ENCODE measurements at places on chromosomes 7 and 10. TPM values are rescaled to one million over a fixed set of nuclear protein-coding genes. Genes with fewer than 3 reads are reported as not detected.

DNA sequence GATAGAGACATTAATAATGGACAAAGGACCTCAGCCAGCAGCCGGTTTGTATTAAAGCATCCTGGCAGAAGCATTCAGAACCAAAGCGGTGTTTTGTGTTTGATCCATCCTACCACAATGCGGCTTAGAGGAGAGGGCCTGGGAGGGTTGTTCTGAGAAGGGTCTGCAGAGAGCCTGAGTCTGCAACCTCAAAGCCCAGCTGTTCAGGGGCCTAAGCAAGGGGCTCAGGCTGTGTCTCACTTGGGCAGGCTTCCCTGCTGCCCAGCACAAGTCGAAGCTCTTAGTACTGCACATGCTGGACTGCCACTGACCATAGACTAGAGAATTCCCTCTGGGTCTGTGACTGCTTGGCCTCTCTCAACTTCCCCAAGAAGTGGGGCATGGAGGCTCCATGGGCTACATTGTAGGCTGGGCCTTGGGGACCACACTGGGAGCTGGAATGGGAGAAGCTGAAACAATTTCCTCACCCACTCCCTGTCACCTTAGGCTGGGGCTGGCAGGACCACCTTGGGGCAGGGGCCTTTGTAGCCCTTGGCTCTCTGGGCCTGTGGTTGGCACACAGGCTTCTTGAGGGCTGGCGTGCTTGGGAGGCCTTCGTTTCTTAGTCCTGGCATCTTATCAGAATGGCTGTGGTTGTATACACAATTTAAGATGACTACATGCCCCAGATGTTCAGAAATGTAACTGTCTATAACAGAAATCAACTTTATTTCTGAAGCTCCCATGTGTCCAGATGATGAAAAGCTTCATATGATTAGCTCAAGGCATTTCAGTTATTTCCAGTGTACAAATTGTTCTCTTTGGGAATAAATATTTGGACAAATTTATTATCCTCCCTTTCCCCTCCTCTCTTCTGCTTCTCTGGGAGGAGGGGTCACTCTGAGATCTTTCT is 44.5 kb downstream of the LRRC18 start:
- no peak for DNase-seq
- H3K27ac ChIP-seq, result no peak overlapping the region
- H3K4me1 ChIP-seq, result no peaks in the 10 kb centered on the region
- H3K4me3 ChIP-seq, result no peak overlapping the region
- no peaks in the 10 kb centered on the region for H3K36me3 ChIP-seq

GRCh38 chr10:69056129-69056528 is 31.8 kb upstream of the SRGN start:
- H3K4me3 ChIP-seq, result no peak overlapping the region
- H3K27ac ChIP-seq, result no peak overlapping the region

GRCh38 chr7:99707096-99707495 is 27.3 kb upstream of the CYP3A5 start:
- no peak overlapping the region for H3K4me3 ChIP-seq
- DNase-seq, result no peak
- H3K27ac ChIP-seq, result no peak overlapping the region
- peaks cover 22% of the 10 kb centered on the region for H3K27me3 ChIP-seq
- no peaks in the 10 kb centered on the region for H3K4me1 ChIP-seq

DNA sequence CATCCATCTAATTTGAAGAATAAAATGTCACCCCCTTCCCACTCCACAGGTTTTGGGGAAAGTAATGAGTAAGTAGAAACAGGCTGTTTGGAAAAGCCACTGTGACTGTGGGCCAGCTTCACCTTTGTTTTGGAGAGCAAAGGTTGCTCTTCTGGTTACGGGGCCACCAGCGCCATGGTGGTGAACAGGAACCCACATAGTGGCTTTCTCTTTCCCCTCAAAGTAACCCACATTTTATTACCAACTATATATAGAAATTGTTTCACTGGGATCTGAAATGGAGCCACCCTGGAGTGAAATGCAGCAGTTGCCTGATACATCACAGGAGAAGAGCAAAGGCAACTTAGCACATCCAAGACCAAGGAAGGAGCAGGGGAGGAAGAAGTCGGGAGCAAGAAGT is 112.3 kb upstream of the EFCAB10 start:
- no peak overlapping the region for H3K4me3 ChIP-seq
- no peak overlapping the region for H3K27ac ChIP-seq
- H3K27me3 ChIP-seq, result no peaks in the 10 kb centered on the region
- H3K4me1 ChIP-seq, result peaks cover 18% of the 10 kb centered on the region

GRCh38 chr10:43760514-43760913 is 111.8 kb upstream of the ZNF32 start:
- no peak for DNase-seq
- H3K27me3 ChIP-seq, result no peaks in the 10 kb centered on the region
- no peak overlapping the region for H3K4me3 ChIP-seq
- peaks cover 16% of the 10 kb centered on the region for H3K4me1 ChIP-seq

GRCh38 chr10:79502561-79503309 is 9.6 kb upstream of the EIF5AL1 start:
- H3K27ac ChIP-seq, result no peak overlapping the region
- no peaks in the 10 kb centered on the region for H3K36me3 ChIP-seq
- peaks cover 26% of the 10 kb centered on the region for H3K4me1 ChIP-seq
- H3K27me3 ChIP-seq, result peaks cover 13% of the 10 kb centered on the region

DNA sequence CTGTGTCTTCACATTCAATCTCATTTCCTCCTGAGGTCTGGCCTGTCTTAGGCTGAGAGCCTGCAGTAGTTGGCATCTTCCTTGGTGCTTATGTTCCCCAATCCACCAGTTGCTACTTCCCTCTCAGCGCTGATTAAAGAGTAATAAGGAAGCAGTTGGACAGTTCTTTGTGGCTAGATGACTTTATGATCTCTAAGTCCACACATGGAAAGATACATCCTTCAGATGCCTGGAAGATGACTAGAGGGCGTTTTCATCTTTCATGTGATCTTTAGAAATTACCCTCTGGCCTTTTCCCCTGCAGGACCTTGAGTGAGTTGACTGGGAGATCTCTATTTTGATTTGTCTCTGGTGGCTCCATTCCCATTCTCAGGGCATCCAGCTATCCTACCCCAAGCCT is 204.5 kb downstream of the GRM3 start:
- no peaks in the 10 kb centered on the region for H3K36me3 ChIP-seq
- no peaks in the 10 kb centered on the region for H3K27me3 ChIP-seq
- no peaks in the 10 kb centered on the region for H3K4me1 ChIP-seq
- H3K4me3 ChIP-seq, result no peak overlapping the region
- no peak for DNase-seq

DNA sequence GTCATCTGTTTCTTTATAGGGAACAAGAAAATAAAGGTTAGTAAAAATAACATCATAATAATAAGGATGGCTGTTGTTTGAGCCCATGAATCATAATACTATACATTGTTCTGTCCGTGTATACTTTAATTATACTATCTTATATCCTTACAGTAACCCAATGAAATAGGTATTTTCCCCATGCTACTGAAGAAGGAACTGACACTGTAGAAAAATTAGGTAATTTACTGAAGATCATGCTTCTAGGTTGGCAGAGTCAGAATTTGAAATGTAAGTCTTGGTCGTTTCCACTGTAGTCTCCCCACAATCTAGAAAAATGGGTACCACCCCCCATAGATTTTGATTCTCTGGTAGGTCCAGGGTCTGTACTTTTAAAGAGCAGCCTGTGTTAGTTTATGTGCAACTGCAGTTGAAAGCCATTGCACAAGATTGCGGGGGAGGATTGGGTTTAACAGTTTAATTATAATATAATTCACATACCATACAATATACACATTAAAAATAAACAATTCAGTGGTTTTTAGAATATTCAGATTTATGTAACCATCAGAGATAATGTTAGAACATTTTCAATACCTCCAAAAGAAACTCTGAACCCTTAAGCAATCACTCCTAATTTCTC is 47.7 kb downstream of the SHOC2 start:
- no peak overlapping the region for H3K4me3 ChIP-seq
- H3K27ac ChIP-seq, result no peak overlapping the region
- no peaks in the 10 kb centered on the region for H3K27me3 ChIP-seq
- H3K4me1 ChIP-seq, result peaks cover 32% of the 10 kb centered on the region
- H3K36me3 ChIP-seq, result peaks cover 6% of the 10 kb centered on the region
- no peak for DNase-seq

DNA sequence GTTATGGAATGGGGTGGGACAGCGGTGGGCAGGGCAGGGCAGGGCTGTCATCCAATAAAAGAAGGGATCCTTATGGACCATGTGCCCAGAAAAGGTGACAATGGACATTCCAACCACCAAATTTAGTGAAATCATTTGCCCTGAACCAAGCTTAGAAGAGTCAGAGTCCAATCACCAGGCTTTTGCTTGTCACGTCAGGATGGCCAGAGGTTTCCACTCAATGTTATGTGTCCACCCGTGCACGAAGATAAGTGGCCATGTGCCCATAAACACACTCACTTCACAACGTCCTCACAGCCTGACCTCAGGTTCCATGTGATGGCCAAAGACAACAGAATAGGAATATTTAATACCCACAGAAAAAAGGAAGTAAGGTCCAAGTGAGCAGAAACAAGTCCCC is 36.6 kb upstream of the PLPP4 start:
- no peaks in the 10 kb centered on the region for H3K36me3 ChIP-seq
- H3K27me3 ChIP-seq, result no peaks in the 10 kb centered on the region
- H3K4me3 ChIP-seq, result no peak overlapping the region
- DNase-seq, result no peak
- peaks cover 27% of the 10 kb centered on the region for H3K4me1 ChIP-seq

- H3K27ac ChIP-seq, result no peak overlapping the region
- peaks cover 48% of the 10 kb centered on the region for H3K36me3 ChIP-seq
- no peaks in the 10 kb centered on the region for H3K4me1 ChIP-seq
- peak; percentile 72 for DNase-seq
- H3K27me3 ChIP-seq, result no peaks in the 10 kb centered on the region
- H3K4me3 ChIP-seq, result no peak overlapping the region
Measured at GRCh38 chr7:4998910-4999309, 39.9 kb upstream of the MMD2 start.

GRCh38 chr10:11698691-11699549 is 43.3 kb upstream of the ECHDC3 start:
- H3K36me3 ChIP-seq, result no peaks in the 10 kb centered on the region
- H3K27me3 ChIP-seq, result peaks cover 2% of the 10 kb centered on the region
- DNase-seq, result no peak
- H3K4me1 ChIP-seq, result no peaks in the 10 kb centered on the region
- H3K4me3 ChIP-seq, result no peak overlapping the region

- H3K36me3 ChIP-seq, result no peaks in the 10 kb centered on the region
- DNase-seq, result no peak
- peaks cover 8% of the 10 kb centered on the region for H3K27me3 ChIP-seq
Measured at GRCh38 chr7:83267141-83267631, 104.5 kb upstream of the PCLO start.

DNA sequence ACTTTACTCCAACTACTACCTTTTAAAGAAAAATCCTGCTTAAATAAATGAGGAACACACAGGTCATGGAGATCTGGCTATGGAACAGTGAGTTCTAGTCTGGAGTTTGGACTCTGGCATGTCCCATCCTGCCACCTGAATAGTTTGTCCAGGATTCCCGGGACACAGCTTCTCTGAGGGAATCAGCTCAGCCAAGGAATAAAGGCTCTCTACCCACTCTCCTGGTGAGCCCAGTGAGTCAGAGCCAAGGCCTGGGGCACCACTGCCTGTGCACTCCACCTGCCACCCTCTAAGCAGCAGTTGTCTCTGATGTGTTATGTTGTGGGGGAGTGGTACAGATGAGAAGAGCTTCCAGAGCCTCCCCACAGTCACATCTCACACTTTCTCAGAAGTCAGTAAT is 113.5 kb downstream of the HTR5A start:
- H3K4me1 ChIP-seq, result no peaks in the 10 kb centered on the region
- no peak overlapping the region for H3K27ac ChIP-seq
- no peak overlapping the region for H3K4me3 ChIP-seq
- H3K27me3 ChIP-seq, result no peaks in the 10 kb centered on the region
- H3K36me3 ChIP-seq, result no peaks in the 10 kb centered on the region

DNA sequence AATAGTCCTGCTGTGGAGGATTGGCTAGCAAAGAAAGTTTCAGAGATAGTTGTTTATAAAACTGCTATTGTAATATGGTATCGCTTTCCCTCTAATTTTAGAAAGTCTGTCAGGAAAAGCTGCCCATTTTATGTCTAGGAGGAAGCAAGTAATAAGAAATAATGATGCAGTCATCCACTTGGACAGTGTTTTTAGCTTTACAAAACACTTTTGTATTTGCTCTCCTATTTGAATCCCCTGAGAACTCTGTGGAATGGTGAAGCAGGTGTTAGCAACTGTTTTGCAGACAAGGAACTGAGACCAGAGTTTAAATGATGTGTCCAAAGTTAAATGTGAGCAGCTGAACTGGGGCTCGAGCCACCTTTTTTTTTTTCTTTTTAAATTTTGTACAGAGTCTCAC is 455.8 kb downstream of the XPNPEP1 start:
- no peak overlapping the region for H3K4me3 ChIP-seq
- H3K27ac ChIP-seq, result no peak overlapping the region
- no peaks in the 10 kb centered on the region for H3K4me1 ChIP-seq
- no peaks in the 10 kb centered on the region for H3K36me3 ChIP-seq

DNA sequence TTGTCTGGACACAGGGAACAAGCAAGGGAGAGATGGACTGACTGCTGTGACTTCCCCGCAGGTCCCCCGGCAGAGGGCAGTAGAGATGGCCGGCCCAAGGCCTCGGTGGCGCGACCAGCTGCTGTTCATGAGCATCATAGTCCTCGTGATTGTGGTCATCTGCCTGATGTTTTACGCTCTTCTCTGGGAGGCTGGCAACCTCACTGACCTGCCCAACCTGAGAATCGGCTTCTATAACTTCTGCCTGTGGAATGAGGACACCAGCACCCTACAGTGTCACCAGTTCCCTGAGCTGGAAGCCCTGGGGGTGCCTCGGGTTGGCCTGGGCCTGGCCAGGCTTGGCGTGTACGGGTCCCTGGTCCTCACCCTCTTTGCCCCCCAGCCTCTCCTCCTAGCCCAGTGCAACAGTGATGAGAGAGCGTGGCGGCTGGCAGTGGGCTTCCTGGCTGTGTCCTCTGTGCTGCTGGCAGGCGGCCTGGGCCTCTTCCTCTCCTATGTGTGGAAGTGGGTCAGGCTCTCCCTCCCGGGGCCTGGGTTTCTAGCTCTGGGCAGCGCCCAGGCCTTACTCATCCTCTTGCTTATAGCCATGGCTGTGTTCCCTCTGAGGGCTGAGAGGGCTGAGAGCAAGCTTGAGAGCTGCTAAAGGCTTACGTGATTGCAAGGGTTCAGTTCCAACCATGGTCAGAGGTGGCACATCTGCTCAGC is 6.0 kb downstream of the CYREN start:
- H3K27me3 ChIP-seq, result no peaks in the 10 kb centered on the region
- no peak overlapping the region for H3K27ac ChIP-seq
- H3K4me3 ChIP-seq, result no peak overlapping the region

GRCh38 chr10:97771055-97771891 is 526 bp downstream of the SFRP5 start:
- H3K4me1 ChIP-seq, result peaks cover 12% of the 10 kb centered on the region
- peaks cover 5% of the 10 kb centered on the region for H3K36me3 ChIP-seq
- H3K27ac ChIP-seq, result no peak overlapping the region
- H3K27me3 ChIP-seq, result peaks cover 46% of the 10 kb centered on the region

- H3K27me3 ChIP-seq, result no peaks in the 10 kb centered on the region
- H3K4me3 ChIP-seq, result no peak overlapping the region
- DNase-seq, result no peak
- H3K4me1 ChIP-seq, result no peaks in the 10 kb centered on the region
- no peaks in the 10 kb centered on the region for H3K36me3 ChIP-seq
Measured at GRCh38 chr7:71517940-71518699, 386.2 kb downstream of the GALNT17 start.

- H3K27ac ChIP-seq, result no peak overlapping the region
- H3K4me3 ChIP-seq, result no peak overlapping the region
- H3K4me1 ChIP-seq, result no peaks in the 10 kb centered on the region
- no peak for DNase-seq
Measured at GRCh38 chr10:17290226-17290625, 62.2 kb downstream of the VIM start.

SLC35B4 gene
- total RNA-seq, result 24.0 TPM

MEOX2 gene
- 24.5 TPM for total RNA-seq

PTPN20 gene
- total RNA-seq, result not detected

MYPN gene
- 1.0 TPM for total RNA-seq

HPSE2 gene
- not detected for total RNA-seq
